Stimulated activated CD4-positive, alpha-beta T cell treated with anti-CD3 and anti-CD28 coated beads, Interleukin-12 subunit alpha, Interleukin-12 subunit beta, amount 100 ng/mL, for 4 hours (primary cell): ENCODE measurements at places on chromosomes 2 and 18.

GRCh38 chr2:216833061-216833460 lies 26.8 kb downstream of the TNP1 start:
- no peak for DNase-seq

DNA sequence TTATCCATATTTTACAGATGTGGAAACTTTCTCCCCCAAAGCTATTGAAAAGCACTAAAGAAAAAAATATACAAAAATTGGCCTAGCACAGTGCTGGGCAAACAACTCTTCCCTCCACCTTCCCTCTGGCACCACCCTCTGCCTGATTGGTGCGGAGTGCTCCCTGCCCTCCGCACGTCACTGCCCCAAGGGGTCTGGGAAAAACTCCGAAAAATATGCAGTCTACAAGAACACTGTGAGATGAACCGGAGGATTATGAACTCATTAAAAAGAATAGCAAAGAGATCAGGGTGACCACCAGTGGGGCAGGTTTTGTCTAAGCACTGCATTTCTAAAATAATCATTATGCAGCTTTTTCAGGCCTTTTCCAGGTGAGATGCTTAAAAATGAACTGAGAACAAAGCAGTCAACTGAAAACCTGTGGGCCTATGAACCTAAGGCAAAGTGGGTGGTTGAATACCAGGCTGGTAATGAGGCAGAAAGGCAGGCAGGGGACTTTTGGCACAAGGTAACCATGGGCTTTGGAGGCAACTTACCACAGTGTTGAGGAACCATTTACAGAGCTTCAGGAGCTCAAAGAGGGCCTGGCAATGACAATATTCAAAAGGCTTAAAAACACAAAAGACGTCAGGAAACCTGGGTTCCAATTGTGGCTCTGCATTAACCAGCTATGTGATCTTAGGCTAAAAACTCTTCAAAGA lies 57.5 kb downstream of the AAK1 start:
- no peak for DNase-seq

DNA sequence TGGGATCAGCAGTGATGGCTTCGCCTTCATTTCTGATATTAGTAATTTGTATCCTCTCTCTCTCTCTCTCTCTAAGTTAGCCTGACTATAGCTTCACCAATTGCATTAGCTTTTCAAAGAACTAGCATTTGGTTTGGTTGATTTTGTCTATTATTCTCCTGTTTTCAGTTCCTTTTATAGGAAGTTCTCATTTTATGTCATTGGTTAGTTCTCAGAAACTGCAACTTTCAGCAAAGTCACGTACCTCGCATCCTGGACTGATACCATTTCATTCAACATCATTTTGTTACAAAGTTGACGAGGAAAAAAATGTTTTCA lies 450.8 kb downstream of the EIPR1 start:
- DNase-seq: no peak

GRCh38 chr2:102114851-102115497 lies 27.6 kb upstream of the IL1R1 start:
- DNase-seq: no peak

DNA sequence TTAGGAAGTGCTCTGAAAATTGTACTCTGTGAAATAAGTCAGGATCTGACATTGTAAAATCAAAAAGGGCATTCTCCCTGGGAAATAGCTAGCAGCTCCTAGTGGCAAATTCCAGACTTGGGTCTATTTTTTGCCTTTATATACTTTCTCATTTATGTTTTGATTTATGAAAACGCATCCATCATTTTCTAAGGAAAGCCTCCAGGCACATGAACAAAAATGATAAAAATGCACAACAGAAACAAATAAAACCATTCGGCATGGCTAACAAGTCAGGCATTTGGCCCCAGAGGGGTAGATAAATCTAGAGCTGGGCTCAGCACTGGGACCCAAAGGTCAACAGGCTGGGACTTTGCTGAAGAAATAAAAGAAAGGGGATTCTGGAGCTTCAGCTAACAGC lies 167.0 kb downstream of the BCL11A start:
- DNase-seq: no peak

DNA sequence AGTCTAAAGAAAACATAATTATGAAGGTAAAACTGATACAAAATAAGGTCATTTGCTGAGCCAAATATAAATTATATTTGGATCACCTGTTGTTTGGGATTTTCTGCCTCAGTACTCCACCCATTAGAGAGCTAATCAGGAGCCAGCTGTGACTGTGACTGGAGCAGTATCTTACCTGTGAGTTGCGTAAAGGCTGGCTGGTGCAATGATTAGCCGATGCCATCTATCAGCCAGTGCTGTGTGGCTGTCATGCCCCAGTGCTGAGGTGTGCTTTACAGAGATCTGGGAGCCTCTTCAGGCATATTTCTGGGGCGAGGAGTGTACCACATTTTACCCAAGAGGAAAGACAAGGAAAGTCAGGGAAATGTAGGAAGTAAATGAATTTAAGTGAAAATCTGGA lies 191.8 kb downstream of the LRRTM1 start:
- no peak for DNase-seq

GRCh38 chr2:242030858-242031257 lies 161.3 kb downstream of the RTP5 start:
- no peak for DNase-seq

DNA sequence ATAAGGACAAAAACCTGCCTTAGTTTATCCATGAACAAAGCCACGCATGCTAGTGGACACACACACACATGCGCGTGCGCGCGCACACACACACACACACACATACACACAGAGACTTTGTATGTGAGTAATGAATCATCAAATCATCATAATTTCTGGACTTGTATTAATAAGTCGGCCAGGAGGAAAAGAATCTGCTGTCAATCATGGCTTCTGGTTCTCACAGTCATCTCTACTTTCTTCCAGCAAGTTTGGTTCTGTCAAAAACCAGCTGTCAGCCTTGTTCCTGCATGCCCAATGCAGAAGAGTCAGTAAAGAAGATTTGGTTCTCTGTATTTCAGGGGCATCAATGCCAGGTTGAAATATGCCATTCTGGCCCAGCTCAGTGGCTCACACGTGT lies 1.1 kb upstream of the TTR start:
- DNase-seq: no peak

DNA sequence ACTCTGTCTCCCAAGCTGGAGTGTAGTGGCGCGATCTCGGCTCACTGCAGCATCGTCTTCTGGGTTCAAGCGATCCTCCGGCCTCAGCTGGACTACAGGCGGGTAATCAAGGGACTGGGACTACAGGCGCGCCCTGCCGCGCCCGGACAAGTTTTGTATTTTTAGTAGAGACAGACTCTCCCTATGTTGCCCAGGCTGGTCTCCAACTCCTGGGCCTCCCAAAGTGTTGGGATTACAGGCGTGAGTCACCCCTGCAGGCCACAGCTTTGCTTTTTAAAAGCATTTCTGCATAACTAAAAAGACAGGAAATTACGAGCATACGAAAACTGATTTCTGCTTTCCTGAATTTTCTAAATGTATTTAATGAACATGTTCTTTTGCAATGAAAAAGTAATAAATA lies 916 bp upstream of the OSBPL1A start:
- DNase-seq: no peak
